ENCODE measurements at places on chromosomes 11 and 22.
A peak's percentile ranks its signal among the peaks of the same experiment; 100 is the strongest.

DNA sequence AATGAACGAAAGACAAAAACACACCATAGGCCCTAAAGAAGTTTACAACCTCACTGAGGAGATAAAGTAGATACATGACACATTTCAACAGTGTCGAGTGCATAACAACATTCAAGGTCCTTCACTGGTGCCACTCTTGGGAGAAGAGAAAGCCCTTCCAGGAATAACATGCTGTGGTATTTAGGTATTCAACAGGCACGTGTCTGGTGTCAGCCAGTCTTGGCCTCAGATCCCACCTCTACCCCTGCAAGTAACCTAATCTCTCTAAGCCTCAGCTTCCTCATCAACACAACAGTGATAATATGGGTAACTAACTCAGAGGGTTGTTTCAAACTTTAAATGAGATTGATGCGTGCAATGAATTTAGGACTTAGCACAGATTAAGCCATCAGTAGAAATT lies 235.0 kb upstream of the ZC3H12C start:
- no peak overlapping the region for H3K4me3 ChIP-seq
- no peak for DNase-seq
- H3K27ac ChIP-seq, result no peak overlapping the region
- H3K4me1 ChIP-seq, result no peaks in the 10 kb centered on the region
- no peaks in the 10 kb centered on the region for H3K36me3 ChIP-seq

- no peaks in the 10 kb centered on the region for H3K4me1 ChIP-seq
- H3K27me3 ChIP-seq, result peaks cover 29% of the 10 kb centered on the region
- no peak overlapping the region for H3K27ac ChIP-seq
- no peak overlapping the region for H3K4me3 ChIP-seq
- DNase-seq, result no peak
These were observed 63.3 kb downstream of the SLC22A24 start for GRCh38 chr11:63080682-63081081.

- peak overlapping the region; percentile 34 for H3K4me3 ChIP-seq
- no peaks in the 10 kb centered on the region for H3K27me3 ChIP-seq
- peak overlapping the region; percentile 98 for H3K27ac ChIP-seq
- DNase-seq, result no peak
These were observed 23.6 kb downstream of the CYTH4 start for GRCh38 chr22:37305887-37306286.

DNA sequence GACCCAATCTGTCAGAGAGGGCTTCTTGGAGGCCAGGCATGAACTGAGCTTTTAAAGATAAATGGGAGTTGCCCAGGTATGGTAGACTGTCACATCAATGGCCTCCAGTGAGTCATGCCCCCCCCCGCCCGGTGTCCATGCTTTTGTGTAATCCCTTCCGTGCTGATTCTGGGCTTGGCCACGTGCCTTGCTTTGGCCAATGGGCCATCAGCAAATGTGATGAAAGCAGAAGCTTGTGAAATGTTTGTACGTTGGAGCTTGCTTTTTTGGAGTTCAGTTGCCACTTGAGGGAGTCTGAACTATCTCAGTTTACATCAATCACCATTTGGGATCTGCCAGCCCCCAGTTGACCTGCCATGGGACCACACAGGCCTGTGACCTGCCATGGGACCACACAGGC lies 4.3 kb upstream of the THY1 start:
- no peak overlapping the region for H3K27ac ChIP-seq
- H3K36me3 ChIP-seq, result no peaks in the 10 kb centered on the region
- H3K4me3 ChIP-seq, result no peak overlapping the region
- peaks cover 11% of the 10 kb centered on the region for H3K4me1 ChIP-seq

- H3K27me3 ChIP-seq, result peaks cover 20% of the 10 kb centered on the region
- DNase-seq, result peak; percentile 6
- H3K27ac ChIP-seq, result no peak overlapping the region
- H3K4me1 ChIP-seq, result no peaks in the 10 kb centered on the region
- no peaks in the 10 kb centered on the region for H3K36me3 ChIP-seq
These were observed 145.6 kb downstream of the CSNK2A3 start for GRCh38 chr11:11207428-11207827.

Measured in naive thymus-derived CD8-positive, alpha-beta T cell (primary cell).